ENCODE measurements at places on chromosomes 5 and 9. TPM values are rescaled to one million over a fixed set of nuclear protein-coding genes. Genes with fewer than 3 reads are reported as not detected.

DNA sequence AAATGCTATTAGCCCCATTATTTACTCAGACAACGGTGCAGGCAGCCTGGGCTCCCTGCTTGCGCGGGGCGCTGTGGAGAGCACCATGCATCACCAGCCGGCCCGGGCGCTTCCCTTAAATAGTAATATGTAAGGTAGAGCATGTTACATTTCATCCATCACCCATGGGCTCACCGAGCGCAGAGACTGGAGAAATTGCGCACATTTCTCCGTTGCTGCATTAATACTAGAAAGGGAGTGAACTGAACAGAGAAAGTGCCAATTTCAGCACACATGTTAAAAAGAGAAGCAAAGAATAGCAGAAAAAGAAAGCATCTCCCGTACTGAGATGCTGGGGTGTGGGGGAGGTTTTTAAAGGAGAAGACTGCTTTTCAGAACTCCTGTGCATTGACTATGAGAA lies 400.3 kb downstream of the ZSWIM6 start:
- no peak overlapping the region for H3K27ac ChIP-seq
- no peaks in the 10 kb centered on the region for H3K4me1 ChIP-seq
- H3K36me3 ChIP-seq, result no peaks in the 10 kb centered on the region
- DNase-seq, result no peak

- H3K27me3 ChIP-seq, result no peaks in the 10 kb centered on the region
- no peaks in the 10 kb centered on the region for H3K36me3 ChIP-seq
- H3K4me3 ChIP-seq, result no peak overlapping the region
- no peaks in the 10 kb centered on the region for H3K4me1 ChIP-seq
These were observed 321.6 kb downstream of the CEMIP2 start for GRCh38 chr9:71446473-71447411.

- H3K27ac ChIP-seq, result no peak overlapping the region
- DNase-seq, result no peak
- no peak overlapping the region for H3K4me3 ChIP-seq
- H3K27me3 ChIP-seq, result peaks cover 41% of the 10 kb centered on the region
- H3K36me3 ChIP-seq, result no peaks in the 10 kb centered on the region
- peaks cover 24% of the 10 kb centered on the region for H3K4me1 ChIP-seq
These were observed 6.1 kb upstream of the PRUNE2 start for GRCh38 chr9:76911971-76912370.

DNA sequence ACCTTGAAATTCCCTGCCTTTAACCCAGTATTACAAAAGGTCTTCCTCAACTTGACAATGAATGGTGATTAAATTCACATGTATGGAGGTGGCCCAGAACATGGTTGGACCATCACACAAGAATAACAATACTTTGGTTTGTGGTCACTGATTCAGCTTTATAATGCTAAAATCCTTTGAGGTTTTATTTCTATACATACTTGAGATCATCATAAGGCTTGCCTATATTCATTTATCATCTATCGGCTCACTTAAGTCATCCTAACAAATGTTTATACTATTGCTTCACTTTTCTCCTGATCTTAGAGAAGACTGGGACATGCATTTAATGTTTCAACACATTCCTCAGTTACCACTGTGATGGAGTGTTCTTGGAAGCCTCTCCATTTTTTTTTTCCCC lies 191.3 kb downstream of the DMAC1 start:
- no peaks in the 10 kb centered on the region for H3K4me1 ChIP-seq
- H3K4me3 ChIP-seq, result no peak overlapping the region
- no peaks in the 10 kb centered on the region for H3K27me3 ChIP-seq

DNA sequence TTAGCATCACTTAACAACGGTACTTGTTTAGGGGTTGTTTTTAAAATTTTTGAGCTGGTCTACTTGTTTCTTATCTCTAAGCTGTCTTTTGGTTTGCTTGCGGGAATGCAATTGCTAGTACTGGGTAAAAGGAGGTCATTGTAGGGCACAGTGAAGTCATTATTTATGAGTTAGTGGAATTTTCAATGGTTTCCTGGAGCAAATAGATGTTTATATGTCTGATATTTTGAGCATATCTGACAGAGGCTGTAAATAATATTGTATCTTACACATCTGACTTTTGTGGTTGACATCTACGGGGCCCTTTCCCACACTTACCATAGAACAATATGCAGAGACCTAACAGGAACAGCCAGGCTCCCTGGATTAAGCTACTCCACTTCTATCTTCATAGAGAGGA lies 90.4 kb upstream of the IL6ST start:
- H3K4me3 ChIP-seq, result no peak overlapping the region
- no peaks in the 10 kb centered on the region for H3K36me3 ChIP-seq
- no peaks in the 10 kb centered on the region for H3K27me3 ChIP-seq
- peaks cover 18% of the 10 kb centered on the region for H3K4me1 ChIP-seq

GRCh38 chr5:149080294-149080693 lies 17.4 kb upstream of the SH3TC2 start:
- H3K27ac ChIP-seq, result no peak overlapping the region
- no peaks in the 10 kb centered on the region for H3K27me3 ChIP-seq
- peaks cover 2% of the 10 kb centered on the region for H3K4me1 ChIP-seq
- DNase-seq, result no peak

- peaks cover 36% of the 10 kb centered on the region for H3K4me1 ChIP-seq
- peaks cover 13% of the 10 kb centered on the region for H3K27me3 ChIP-seq
- H3K27ac ChIP-seq, result no peak overlapping the region
These were observed 297.9 kb downstream of the MED10 start for GRCh38 chr5:6080436-6080835.

GRCh38 chr9:138010861-138011260 lies 133.3 kb downstream of the CACNA1B start:
- H3K36me3 ChIP-seq, result no peaks in the 10 kb centered on the region
- no peak for DNase-seq
- H3K4me3 ChIP-seq, result no peak overlapping the region
- peaks cover 90% of the 10 kb centered on the region for H3K27me3 ChIP-seq
- H3K4me1 ChIP-seq, result no peaks in the 10 kb centered on the region

- H3K36me3 ChIP-seq, result no peaks in the 10 kb centered on the region
- no peak overlapping the region for H3K27ac ChIP-seq
- no peaks in the 10 kb centered on the region for H3K4me1 ChIP-seq
- DNase-seq, result no peak
- H3K27me3 ChIP-seq, result no peaks in the 10 kb centered on the region
These were observed 46.6 kb downstream of the SPATA31D1 start for GRCh38 chr9:82034956-82035731.

- H3K4me3 ChIP-seq, result no peak overlapping the region
- no peaks in the 10 kb centered on the region for H3K36me3 ChIP-seq
- H3K27ac ChIP-seq, result no peak overlapping the region
- DNase-seq, result no peak
- H3K4me1 ChIP-seq, result no peaks in the 10 kb centered on the region
- H3K27me3 ChIP-seq, result peaks cover 97% of the 10 kb centered on the region
These were observed 68.0 kb upstream of the IRX4 start for GRCh38 chr5:1950708-1951103.

NMRK1 gene
- 35.4 TPM for total RNA-seq

CMYA5 gene
- 0.88 TPM for total RNA-seq
